Anterior cingulate cortex (tissue), 58 donors: ENCODE measurements at places on chromosomes 3 and 15.

DNA sequence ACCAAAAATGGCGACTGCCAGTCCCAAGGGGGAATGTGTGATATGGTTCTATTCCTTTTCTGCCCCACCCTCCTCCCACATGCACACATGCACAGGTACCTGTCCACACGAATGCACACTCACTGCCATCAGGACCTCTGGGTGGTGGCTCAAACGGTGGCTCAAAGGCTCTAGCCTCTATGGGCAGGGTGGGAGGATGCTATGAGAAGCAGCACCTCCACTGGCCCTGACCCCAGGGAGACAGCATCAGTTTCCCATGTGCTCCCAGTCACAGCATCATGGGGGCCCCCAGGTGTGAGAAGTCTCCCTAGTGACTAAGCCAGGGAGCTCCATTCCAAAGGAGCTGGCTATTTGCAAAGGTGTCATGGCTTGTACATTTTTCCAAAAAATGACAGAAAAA, 15.9 kb downstream of the SEMA3G start:
- no peak for DNase-seq

DNA sequence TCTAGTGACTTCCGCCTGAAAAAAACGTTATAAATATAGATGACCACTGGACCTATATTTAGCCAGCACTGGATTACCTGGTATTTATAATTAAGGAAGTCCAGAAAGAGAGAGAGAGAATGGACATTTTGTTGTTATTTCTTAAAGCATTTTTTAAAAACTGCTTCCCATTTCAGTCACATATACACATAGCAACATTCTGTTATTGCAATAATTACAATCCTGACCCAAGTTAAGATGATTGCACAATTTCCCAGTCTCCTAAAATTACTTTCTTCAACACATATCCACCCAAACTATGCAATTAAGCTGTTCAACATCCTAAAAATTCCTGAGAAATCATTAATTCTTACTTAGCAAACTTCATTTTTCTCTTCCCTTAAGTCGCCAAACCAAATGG, 37.7 kb downstream of the PCSK6 start:
- DNase-seq = no peak

DNA sequence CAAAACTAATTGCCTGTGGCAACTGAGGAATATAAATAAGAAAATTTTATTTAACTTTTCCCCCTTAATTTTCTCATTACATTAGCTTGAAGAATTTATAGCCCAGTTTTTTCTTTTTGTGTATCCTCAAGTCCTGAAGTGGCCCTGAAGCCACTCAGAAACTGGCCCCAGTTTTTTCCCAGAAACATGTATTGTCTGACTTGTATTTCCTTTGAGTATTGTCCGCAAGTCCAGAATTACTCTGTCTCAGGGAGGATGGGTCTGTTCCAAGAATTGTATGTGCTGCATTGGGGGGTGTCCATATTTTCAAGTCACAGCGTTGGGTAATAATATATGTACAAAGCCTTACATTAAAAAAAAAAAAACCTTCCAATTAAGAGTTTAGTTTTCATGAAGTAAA, 149.7 kb upstream of the IL12A start:
- no peak for DNase-seq

- no peak for DNase-seq
These were observed 54.0 kb downstream of the TSC22D2 start for GRCh38 chr3:150462108-150462507.

GRCh38 chr3:170524073-170524472, 61.8 kb downstream of the SLC7A14 start:
- no peak for DNase-seq

DNA sequence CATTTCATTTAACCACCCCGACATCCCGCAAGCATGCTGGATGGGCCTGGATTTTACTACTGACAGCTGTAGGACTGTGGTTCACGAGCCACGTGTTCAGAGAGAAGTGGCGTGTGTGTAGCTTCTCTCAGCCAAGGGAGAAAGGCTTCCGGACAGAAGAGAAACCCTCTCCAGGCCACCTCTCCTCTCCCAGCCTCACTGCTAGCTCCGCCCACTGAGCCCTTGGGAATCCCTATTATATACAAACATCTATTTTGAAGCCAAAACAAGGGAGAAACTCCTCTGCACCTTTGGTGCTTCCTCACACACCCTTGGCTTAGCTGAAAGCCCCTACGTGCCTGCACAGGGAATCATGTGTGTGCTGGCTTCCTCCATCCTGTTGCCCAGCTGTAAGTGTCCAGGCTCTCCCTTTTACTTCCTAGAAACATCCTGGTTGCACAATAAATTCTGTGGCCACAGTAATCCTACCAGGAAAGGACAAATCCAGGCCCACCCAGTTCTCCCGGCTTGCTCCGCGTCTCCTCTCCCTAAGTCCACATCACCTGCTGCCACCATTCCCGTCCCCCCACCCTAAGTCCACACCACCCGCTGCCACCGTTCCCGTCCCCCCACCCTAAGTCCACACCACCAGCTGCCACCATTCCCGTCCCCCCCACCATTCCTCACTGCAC, 30.5 kb downstream of the PCSK6 start:
- no peak for DNase-seq

- DNase-seq = no peak
These were observed 34.2 kb downstream of the HMCES start for GRCh38 chr3:129312671-129313414.

- no peak for DNase-seq
These were observed 19.8 kb upstream of the CHCHD6 start for GRCh38 chr3:126684218-126684751.

DNA sequence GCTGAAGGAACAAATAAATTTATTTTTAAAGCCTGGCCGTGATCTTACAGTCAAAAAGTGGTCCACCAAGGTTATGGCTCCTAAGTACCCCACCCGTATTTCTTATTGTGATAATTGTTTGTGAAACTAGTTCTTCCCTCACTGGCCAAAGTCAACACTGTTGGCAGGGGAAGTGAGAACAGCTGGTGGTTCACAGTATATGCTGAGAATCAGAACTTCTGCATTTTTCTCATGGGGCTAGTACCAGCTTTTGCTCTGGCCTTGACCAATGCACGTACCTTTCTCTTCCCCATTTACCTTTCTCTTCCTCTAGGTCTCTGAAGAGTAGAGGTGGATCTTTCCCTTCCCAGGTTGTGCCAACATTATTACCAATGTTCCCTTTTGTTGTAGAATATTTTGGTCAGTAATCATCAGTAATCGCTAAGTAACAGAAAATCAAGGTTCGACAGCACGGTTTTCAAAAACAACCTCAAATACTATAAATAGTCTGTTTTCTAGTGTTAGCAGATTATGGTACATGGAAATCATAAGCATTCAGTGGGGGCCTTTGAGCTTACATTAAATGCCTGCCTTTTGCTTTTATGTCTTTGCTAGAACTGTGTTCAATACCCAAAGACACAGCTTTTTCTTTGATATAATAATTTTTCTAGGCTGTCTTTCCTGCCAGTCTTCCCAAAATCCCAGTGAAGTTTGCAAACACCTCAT, 268.0 kb downstream of the LPP start:
- DNase-seq = no peak

- no peak for DNase-seq
These were observed 34.1 kb downstream of the PTPN9 start for GRCh38 chr15:75545064-75545463.
